ENCODE measurements at places on chromosomes 16 and 17.

GRCh38 chr17:50154604-50155003, 4.1 kb upstream of the PPP1R9B start:
- no peak for DNase-seq

DNA sequence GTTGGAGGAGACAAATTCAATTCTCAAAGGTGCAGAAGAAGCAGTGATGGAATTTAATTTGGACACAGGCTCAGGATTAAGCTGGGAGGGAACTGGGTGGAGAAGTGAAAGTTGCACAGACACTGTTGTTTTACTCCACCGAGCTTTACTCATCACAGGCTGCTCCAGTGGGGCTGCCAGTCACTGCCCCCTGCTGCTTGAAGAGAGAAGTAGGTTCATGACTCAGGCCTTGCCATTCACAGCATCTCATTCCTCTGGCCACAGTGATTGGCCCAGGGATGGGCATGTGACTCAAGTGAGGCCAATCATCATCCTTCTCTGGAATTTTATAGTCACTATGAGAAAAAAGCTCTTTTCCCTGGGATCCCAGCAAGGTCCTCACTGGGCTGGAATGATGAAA, 11.8 kb downstream of the GNAO1 start:
- DNase-seq, result peak; percentile 89

DNA sequence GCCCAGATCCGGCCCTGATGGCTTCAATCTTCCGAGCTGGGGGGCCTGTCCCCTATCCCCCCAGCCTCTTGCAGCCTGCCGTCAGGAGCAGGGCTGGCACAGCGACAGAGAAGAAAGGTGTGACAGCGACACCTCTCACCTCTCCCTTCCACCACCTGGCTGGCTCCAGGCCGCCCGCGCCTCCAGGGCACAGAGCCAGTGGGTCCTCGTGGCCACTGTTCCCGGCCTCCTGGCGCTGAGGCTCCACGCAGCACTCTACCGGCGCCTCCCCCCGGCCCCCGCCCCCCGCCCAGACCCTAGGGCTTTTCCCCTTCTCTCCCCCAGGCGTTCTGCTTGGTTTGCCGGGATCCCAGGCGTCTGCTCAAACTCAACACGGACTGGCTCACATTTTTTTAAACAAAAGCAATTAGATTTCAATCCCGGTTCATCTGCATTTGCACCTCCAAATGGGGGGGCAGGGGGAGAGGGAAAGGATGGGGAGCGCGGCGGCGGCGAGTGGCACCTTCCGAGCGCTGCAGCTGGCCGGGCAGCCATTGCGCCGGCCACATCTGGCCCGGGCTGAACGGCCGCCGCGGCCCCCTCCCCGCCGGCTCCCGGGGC, 12.8 kb upstream of the CBX8 start:
- no peak for DNase-seq

- DNase-seq, result peak; percentile 42
These were observed 338.0 kb downstream of the WWOX start for GRCh38 chr16:78437352-78437968.

- peak; percentile 54 for DNase-seq
These were observed 3.6 kb upstream of the CCL1 start for GRCh38 chr17:34366529-34367107.

GRCh38 chr16:79269211-79269863, 331.2 kb downstream of the MAF start:
- DNase-seq, result peak; percentile 74

- DNase-seq, result no peak
These were observed 10.4 kb downstream of the CX3CL1 start for GRCh38 chr16:57382535-57383275.

- DNase-seq, result no peak
These were observed 862 bp downstream of the DCAKD start for GRCh38 chr17:45050481-45051059.
